ENCODE measurements at places on chromosomes 4 and X.

DNA sequence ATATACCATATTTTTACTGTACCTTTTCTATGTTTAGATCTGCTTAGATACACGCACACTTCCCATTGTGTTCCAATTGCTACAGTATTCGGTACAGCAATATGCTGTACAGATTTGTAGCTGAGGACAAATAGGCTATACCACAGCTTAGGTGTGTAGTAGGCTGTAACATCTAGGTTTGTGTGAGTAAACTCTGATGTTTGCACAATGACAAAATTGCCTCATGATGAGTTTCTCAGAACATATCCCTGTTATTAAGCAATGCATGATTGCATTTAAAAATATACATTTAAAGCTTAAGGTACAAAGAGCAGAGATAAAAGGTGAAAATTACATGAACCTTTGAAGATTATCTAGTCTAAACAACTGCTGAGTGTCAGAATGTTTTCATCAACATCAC is 181.7 kb downstream of the ADGRA3 start:
- DNase-seq = no peak

- DNase-seq = peak; percentile 30
Measured at GRCh38 chr4:74671080-74671698, 123.1 kb downstream of the BTC start.

GRCh38 chr4:141246683-141247429 is 26.2 kb downstream of the ZNF330 start:
- DNase-seq = no peak

- DNase-seq = no peak
Measured at GRCh38 chr4:86594559-86595425, 677 bp downstream of the PTPN13 start.

DNA sequence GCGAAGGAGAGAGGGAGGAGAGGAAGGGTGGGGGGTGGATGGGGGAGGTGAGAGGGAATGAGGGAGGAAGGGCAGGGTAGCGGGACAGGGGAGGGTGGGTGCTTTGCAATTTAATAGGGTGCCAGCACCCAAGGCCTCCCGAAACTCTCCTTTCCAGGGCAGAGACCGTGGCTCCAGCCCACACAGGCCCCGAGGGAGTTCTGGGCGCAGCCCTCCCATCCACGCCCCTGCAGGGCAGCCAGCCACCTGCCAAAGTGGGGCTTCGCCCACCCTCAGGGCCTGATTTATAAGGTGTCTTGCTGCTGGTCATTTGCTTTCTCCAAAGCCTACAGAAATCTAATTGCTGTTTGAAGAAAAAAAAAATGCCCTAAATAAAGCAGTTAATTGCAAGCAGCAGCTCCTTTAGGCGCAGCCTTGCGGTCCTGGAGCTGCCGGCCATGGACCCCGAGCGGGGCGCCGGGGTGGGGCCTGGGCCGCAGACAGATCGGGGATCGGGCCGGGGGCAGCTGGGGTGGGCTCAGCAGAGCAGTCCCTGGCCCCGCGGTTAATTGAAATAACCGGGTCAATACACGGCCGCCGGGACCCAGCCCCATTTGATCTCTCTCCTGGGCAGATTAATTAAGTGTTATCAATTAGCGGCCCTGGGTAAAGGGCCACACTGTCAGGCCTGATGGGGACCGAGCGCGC is 106.0 kb upstream of the NKX1-1 start:
- no peak for DNase-seq

All from stimulated activated CD4-positive, alpha-beta T cell treated with anti-CD3 and anti-CD28 coated beads, Interleukin-12 subunit alpha, Interleukin-12 subunit beta, amount 100 ng/mL, for 48 hours (primary cell).